ENCODE measurements at places on chromosomes 12 and 14.

- DNase-seq, result no peak
These were observed 47.3 kb downstream of the SSPN start for GRCh38 chr12:26242683-26243082.

DNA sequence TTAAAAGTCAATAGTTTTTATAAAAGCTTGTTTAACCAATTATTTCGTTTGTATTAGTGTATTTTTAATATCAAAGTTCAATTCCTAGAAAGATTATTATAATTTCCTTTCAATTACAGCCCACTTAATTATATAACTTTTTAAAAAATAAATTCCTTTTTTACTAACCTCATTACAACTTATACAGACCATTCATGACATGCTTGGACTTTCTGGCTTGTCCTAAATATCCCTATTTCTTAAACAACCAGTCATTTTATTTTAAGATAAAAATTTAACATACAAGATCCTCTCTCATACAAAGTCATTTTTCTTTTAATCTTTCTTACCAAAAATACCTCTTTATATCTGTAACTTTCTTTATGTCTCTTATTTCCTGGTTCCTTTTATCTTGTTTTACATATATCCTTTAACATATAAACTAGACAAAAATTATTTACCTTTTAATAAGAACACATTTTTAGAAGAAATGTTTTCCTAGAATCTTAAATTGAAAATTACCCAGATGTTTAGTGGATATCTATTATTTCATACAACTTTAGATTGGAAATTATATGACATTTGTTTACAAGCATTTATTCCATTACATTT is 10.4 kb upstream of the TMEM263 start:
- DNase-seq, result no peak

DNA sequence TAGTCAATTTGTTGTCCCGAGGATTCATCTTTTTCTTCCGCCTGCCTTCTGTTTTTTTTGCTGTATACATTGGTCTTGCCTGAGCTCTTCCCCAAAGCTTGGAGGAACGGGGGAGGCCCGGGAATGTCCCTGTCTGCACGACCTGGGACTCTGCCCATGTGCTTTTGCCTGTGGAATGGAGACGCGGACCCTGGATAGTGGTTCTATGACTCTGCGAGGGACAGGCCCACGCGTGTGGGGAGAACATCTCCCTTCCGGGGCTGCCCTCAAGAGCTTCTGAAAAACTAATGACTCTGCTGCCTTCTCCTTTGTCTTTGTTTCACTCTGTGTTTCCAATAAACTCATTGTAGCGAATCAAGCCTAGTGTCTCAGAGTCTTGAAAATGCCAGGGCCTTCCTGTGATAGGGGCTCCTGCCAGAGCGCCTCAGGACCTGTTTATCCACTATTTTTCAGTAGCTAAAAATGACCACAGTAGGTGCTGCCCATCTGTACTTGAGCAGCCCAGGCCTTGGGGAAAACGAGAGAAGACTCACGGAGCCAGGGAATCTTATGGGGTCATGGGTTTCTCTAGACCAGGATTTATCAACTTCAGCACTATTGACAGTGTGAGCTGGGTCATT is 12.3 kb downstream of the KRT83 start:
- no peak for DNase-seq

DNA sequence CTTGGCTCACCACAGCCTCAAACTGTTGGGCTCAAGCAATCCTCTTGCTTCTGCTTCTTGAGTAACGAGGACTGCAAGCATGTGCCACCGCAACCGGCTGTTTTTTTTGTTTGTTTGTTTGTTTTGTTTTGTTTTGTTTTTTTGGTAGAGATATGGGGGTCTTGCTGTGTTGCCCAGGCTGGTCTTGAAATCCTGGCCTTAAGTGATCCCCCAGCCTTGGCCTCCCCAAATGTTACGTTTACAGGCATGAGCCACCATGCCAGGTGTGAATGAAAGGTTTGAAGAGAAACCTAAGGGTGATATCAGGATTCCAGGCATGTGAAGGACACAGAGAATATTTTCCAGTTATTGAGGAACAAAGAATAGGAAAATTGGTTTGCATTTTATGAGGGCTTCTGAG is 45.0 kb downstream of the ANO6 start:
- DNase-seq, result no peak

- no peak for DNase-seq
These were observed 4.9 kb downstream of the NCKAP5L start for GRCh38 chr12:49823350-49823749.

DNA sequence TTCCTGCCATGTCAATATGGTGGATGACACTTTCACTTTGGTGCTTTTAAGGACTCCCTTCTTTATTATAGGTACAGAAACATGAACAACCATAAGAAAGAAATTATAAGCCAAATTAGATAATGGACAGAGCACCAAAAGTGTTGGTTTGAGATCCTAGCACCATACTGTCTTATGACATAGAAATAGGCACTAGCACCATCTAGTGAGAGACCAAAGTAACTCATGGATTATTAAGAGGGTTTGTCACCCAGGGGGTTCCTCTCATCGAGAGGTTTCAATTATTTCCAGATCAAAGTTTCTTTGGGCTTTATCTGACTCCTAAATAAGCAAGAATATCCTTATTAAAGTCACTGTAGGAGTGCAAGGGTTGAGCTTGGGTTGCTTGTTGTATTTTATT is 153.0 kb upstream of the DIO2 start:
- no peak for DNase-seq

- DNase-seq, result no peak
These were observed 25.1 kb downstream of the ANAPC5 start for GRCh38 chr12:121326996-121327674.

Data from germinal center (tissue), 1 donor.